ENCODE measurements at places on chromosomes 2 and 18. TPM values are rescaled to one million over a fixed set of nuclear protein-coding genes. Genes with fewer than 3 reads are reported as not detected.

The CPO gene
- not detected for total RNA-seq

DNA sequence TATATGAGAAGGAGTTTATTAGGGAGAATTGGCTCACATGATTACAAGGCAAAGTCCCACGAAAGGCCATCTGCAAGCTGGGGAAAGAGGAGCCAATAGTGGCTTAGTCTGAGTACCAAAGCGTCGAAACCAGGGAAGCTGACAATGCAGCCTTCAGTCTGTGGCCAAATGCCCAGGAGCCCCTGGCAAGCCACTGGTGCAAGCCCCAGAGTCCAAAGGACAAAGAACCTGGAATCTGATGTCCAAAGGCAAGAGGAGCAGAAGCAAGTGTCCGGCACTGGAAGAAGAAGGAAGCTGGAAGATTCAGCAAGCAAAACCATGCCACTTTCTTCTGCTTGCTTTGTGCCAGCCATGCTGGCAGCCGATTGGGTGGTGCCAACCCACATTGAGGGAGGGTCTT, 74.3 kb upstream of the NPAS2 start:
- DNase-seq, result no peak

DNA sequence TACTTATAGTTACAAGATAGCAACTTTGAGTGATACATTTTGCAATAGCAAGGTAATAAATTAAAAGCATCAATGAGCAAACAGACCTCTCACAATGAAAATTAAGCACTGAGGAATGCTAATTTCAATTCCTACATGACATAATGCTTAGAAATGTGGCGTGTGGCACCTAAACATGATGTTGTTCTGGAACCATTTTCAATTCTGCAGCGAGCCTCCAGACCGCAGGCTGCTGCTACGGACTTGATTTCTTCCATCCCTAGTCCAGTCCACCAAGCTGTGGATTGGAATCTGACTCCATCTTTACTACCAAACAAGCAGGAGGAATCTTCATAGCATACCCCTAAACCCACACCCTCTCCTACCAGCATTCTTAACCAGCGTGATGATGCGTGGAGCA, 58.7 kb upstream of the ZNF397 start:
- DNase-seq, result no peak

DNA sequence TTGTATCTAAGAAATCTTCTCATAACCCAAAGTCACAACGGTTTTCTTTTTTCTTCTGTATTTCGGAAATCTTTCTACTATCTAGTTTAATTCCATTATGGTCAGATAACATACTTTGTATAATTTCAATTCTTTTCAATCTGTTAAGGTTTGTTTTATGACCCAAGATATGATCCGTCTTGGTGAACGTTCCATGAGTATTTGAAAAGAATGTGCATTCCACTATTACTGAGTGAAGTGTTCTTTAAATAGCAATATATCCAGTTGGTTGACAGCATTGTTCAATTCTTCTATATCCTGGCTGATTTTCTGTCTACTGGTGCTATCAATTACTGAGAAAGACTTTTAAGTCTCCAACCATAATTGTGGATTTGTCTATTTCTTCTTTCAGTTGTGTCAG, 414.5 kb downstream of the TNS1 start:
- DNase-seq, result no peak

- DNase-seq, result no peak
These were observed 14.2 kb upstream of the WIPF1 start for GRCh38 chr2:174611854-174612253.

DNA sequence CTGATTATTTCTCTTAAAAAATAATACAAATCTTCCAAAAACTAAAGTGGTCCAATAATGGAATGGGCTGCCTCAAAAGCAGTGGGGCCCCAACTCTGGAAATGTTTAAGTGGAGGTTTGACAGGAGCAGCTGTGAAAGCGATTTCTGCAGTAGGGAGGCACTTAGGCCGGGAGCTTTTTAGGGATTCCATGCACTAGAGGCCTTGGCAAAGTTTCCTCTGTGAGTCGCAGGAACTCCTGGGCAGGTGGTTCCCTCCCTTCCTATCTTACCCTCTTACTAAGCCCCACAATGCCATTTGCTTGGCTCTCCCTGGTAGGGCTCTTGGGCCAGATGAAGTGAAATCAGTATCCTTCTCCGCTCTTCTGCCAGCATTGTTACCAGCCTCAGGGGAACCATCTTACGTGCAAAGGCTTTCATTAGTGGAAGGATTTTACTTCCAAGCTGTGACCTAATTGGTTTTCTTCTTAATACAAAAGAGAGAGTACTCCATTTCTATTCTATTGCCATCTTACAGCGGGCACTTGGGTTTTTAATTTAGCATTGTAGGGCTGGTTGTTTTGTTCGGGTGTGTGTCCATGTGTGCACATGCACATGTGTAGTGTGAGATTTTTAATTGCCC, 34.3 kb upstream of the C18orf32 start:
- DNase-seq, result no peak
